ENCODE measurements at places on chromosomes 3 and 15.
A peak's percentile ranks its signal among the peaks of the same experiment; 100 is the strongest.

DNA sequence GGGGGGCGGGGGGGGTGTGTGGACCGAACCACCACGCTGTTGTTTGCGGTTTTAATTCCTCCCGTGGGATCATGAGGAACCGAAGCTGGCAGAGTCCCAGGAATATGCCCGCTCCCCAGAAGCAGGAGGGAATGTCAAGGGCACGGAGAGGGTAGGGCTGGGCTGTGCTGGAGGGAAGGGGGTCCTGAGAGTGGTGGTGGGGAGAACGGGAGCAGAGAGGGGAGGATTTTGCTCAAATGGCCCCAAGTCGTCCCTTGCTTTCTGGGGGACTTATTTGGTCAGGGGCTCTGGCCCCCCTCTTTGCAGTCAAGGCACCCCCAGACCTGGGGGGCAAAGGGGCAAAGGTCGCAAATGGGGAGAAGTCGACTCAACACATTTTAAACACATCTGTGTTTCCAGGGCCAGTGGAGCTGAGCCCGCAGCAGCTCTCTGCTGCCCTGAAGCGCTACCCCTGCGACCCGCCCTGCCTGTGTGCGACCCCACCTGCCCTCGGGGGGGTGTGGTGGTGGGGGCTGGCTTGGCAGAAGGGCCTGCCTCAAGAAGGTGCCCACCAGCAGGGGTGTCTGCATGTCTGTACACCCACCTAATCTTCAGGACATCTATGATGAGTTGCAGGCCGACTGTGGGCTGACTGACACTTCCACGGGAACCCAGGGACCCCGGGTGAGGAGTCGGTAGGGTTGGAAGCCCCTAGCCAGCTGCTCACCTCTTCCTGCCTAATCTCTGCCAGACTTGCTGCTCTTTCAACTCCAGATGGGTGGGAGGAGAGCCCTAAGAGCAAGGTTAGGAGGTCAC, 602 bp upstream of the ATP2B2 start:
- DNase-seq = no peak

GRCh38 chr3:124318014-124318413, 326.1 kb upstream of the ROPN1 start:
- DNase-seq = no peak

- no peak for DNase-seq
Observed at GRCh38 chr3:89360156-89360555, 252.7 kb downstream of the EPHA3 start.

- peak; percentile 2 for DNase-seq
Observed at GRCh38 chr15:83516935-83517334, 69.8 kb downstream of the SH3GL3 start.

DNA sequence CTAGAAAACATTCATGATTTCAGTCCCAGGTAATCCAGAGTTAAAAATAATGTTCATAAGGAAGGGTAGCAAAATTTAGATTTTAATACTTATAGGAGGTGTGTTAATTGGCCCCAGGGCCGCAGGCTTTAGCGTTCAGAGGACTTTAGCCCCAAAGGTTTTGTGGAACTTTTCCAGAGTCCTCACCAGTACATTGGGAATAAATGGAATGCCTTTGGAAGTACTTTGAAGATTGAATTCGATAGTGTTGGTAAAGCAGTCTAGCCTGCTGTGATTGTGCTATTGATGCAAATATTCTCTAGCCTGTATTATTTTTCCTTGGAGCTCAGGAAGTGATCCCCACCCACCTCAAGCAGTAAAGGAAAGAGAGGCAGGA, 137.1 kb downstream of the IGF1R start:
- no peak for DNase-seq

DNA sequence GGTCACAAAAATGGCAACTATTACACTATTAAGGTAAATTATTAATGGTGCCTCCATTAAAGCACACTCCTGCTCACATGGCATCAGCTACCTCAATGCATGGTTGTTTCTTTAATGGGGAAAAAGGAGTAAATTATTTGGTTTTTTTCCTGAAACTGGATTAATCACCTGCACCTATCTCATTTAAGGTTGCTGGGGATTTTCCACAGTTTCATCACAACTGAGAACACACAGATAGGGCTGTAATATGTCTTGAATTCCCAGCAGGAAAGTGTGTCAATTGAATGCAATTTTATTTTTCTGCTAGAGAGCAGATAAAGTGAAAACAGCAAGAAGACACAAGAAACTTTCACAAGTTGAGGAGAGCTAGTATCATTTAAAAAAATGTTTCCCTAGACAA, 36.4 kb downstream of the RFTN1 start:
- DNase-seq = no peak

- DNase-seq = no peak
Observed at GRCh38 chr15:82275410-82275809, 12.8 kb downstream of the SAXO2 start.

GRCh38 chr3:23826382-23827064, 20.8 kb downstream of the UBE2E1 start:
- no peak for DNase-seq

DNA sequence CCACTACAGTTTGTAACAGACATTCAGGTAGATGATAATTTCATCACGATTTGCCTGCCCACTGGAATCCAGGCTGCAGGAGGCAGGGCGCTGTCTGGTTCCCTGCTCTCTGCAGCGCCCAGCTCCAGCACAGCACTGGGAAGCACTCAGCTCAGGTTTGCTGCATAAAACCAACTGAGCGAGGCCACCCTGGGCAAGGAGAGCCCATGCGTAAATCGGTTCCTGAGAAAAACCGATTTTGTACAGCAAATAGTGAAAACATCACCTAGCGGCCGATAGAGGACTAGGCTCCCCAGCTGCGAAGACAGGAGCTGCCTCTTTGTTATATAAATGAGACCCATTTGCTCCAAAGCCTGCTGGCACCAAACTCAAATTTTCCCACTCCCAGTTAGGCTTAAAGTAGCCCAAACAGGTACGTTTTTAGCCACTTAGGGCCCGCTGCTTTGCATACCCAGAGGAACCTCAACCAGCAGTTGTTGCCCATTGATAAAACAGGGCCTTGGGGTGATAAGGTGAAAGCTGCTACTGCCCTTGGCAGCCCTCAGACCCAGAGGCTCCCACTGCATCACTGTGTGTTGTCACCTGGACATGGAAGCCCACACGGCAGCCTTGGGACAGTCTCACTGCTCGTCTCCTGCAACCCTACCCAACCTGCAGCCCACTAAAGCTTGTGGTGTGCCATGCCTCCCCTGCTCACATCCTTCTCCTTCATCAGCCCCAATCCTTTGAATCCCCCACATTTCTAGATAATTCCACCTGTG, 47.5 kb downstream of the ALDH1L1 start:
- no peak for DNase-seq

DNA sequence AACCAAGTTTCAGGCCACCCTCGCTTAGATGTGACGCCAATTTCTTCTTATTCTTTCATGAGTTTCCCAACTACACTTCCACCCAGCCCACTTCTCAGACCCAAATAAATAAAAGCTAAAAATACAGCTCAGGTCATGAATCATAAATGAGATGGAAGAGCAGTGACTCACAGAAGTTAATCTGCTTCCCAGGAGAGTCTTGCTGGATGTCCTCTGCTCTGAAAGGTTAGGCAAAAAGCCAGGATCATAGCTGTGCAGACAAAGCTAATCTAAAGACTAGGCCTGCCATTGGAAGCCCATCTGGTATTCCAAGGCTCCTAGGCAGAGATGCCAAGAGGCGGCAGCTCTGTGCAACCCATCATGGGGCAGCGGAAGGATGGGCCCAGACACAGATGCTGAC, 24.1 kb downstream of the SHC4 start:
- DNase-seq = peak; percentile 84

GRCh38 chr3:66372681-66373350, 128.0 kb downstream of the LRIG1 start:
- DNase-seq = no peak

- DNase-seq = peak; percentile 50
Observed at GRCh38 chr15:34815836-34816235, 20.5 kb upstream of the ACTC1 start.
